ENCODE measurements at places on chromosomes 16 and 17.

- no peak for DNase-seq
Measured at GRCh38 chr16:81912395-81912794, 98.9 kb downstream of the SDR42E1 start.

- DNase-seq, result no peak
Measured at GRCh38 chr16:57244463-57244766, 644 bp upstream of the ARL2BP start.

- DNase-seq, result no peak
Measured at GRCh38 chr16:11410376-11411058, 65.3 kb downstream of the RMI2 start.

GRCh38 chr17:57313097-57313835 lies 56.9 kb downstream of the MSI2 start:
- DNase-seq, result no peak

DNA sequence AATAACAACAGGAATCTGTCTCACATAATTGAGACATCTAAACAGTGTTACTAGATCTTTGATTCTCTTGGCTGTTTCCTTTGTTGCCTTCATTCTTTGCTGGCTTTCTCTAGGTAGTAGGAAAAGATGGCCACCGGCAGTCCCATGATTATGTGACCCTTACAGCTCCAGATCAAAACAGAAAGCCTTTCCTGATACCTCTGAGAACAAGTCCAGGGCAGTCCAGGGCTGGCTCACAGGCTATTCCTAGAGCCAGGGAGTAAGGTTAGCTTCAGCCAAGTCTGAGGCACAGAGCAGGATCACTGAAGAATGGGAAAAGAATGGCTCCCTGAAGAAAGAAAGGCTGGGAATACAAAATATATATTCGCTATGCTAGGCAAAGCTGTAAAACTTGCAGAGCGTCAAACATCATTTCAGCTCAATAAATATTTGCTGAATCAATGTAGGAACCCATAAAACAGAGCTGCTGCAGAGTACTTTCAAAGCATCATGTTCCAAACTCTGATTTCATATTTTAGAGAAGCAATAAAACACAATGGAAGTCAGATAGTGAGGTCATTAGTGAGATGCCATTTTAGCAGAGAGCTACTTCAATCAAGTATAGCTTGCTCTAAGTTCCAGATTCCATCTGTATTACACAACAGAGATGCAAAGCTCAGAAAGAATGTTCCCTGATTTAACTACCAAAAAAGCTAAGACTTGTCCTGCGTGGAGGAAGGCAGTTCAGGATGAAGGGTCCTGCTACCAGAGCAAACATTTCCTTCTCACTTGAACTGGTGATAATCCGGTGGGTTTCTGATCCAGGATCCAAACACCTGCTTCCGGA lies 23.4 kb downstream of the ADAT1 start:
- DNase-seq, result no peak

DNA sequence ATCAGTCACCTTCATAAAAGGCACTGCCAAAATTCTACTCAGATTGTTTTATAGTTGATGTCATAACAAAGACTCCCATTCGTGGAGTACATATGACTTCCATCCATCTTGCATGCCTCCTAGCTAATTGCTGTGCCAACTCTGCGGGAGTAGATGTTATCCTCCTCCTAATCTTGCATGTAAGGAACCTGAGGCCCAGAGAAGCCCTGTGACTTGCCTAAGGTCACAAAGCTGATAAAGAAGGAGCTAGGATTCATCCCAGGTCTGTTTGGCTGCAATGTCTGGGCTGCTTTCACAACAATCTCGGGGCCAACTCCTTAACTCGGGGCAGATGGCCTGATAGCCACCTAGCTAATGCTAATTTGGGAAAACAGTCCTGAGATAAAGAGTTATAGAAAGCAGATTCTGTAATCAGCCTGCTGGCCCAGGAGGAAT lies 87.3 kb downstream of the YPEL2 start:
- DNase-seq, result no peak

DNA sequence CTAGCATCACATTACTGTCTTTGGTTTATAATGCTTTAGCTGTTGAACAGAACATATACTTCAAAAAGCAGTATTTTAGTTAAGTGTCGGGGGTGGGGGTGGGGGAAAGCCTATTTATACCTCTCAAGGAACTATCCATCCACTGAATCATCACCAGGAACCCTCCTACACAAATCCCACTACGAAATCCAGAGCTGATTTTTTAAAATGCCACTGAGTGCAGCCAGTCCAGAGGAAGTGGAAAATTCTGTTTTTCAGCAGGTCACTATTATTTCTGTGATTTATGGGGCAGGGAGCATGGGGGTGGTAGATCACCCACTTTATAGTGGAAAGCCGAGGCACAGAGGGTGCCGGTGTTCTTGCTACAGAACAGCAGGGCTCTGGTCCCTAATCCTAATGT lies 284.1 kb downstream of the SOX9 start:
- no peak for DNase-seq

GRCh38 chr16:47970291-47970931 lies 185.4 kb downstream of the ABCC12 start:
- DNase-seq, result no peak

- no peak for DNase-seq
Measured at GRCh38 chr17:50190293-50190602, 11.2 kb downstream of the COL1A1 start.

GRCh38 chr17:63491413-63491812 lies 14.6 kb downstream of the ACE start:
- DNase-seq, result no peak
